ENCODE measurements at places on chromosomes 5 and 9.

GRCh38 chr5:149581192-149581861 lies at the start of gene ARHGEF37:
Gene ARHGEF37 (plus strand): TSS chr5:149581498. CDS start chr5:149597770, 16,272 bp downstream.
- DNase-seq: peak; percentile 73

DNA sequence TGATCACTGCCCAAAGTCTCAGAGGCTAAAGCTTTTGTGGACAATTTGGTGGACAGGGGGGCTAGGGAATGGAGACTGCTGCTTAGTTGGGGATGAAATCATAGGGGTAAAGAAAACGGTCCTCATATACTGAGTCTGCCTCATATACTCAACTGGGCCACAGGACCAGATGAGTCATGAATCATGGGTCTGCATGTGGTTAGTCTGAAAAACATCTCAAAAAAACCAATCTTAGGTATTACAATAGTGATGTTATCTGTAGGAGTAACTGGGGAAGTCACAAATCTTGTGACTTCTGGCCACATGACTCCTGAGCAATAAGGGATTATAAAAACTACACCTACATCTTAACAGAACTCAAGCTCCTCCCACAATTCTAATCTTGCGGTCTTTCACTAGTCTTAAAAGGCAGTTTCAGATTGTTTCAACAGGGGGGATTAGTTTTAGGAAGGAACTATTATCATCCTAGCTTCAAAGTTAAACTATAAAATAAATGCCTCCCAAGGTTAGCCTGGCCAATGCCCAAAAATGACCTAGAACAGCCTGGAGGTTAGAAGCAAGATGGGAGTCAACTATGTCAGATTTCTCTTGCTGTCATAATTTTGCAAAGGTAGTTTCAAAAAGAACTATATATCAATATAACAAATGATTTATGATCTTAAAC lies 17.5 kb downstream of the TMEM161B start:
- DNase-seq: no peak

GRCh38 chr5:179451114-179451827 lies 99.1 kb upstream of the RUFY1 start:
- no peak for DNase-seq

DNA sequence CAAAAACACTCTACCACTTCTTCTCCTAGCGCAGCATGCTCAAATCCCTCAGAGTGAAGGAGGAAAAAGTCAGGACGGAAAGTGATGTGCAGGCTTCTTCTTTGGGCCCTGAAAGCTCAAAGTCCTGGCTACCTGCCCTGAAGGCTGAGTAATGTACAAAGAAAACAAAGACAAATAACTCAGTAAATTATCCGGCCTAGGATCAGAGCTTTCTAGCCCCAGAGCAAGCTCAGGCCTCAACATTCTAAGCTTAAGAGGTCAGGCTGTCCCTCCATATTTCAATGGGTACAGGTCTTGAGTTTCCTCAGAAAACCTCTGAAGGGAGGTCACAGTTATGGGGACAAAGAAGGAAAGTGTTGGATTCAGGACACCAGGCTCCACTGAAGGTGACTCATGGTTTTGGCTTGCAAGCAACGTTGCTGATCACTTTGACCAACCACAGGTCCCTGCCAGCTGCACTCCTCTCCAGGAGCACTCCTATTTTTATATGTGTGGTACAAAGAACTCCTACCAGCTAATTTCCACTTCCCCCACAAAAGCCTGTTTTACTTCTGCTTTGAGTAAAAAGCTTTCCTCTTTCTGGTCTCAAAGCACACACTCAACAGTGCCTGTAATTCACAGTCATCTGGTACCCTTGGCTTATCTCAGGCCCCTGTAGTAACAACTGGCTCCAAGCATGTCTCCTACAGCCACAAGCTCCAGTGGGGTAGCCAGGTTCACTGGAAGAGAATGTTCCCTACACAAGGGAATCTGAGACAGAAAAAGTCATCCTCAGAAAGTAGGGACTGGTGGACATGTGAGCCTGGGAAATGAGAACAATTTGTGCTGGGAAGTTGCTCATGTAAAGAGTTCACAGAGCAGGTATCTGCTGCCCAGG lies 115.7 kb downstream of the UGCG start:
- no peak for DNase-seq

- peak; percentile 61 for DNase-seq
Measured at GRCh38 chr5:72556351-72557166, 49.3 kb upstream of the ZNF366 start.

GRCh38 chr5:158285698-158286097 lies 426.8 kb upstream of the CLINT1 start:
- no peak for DNase-seq

DNA sequence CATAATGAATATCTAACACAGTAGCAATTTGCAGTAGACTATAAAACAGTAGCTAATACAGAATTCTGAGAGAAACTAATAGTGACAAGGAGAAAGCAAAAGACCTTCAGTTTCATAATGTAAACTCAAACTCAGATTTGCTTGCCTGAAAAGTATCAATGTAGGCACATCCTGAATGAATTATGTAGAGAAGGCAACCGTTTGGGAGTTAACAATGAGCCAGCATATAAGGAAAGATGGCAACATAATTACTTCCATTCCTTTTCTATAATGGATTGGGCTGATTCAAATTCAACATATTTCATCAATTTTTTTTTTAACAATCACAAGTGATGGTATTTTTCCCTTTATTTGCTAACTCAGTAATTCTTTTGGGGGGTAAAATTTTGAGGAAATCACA lies 261.6 kb downstream of the SEMA5A start:
- no peak for DNase-seq
